ENCODE measurements at places on chromosomes 12 and 14.
A peak's percentile ranks its signal among the peaks of the same experiment; 100 is the strongest.

GRCh38 chr12:110349514-110350151 lies 53.9 kb downstream of the ANAPC7 start:
- no peaks in the 10 kb centered on the region for H3K27me3 ChIP-seq
- H3K4me1 ChIP-seq: peaks cover 44% of the 10 kb centered on the region
- H3K4me3 ChIP-seq: peak overlapping the region; percentile 14
- peaks cover 48% of the 10 kb centered on the region for H3K36me3 ChIP-seq

- no peak overlapping the region for H3K27ac ChIP-seq
- H3K36me3 ChIP-seq: no peaks in the 10 kb centered on the region
- no peak for DNase-seq
- no peaks in the 10 kb centered on the region for H3K27me3 ChIP-seq
These were observed 116.0 kb upstream of the BTG1 start for GRCh38 chr12:92261692-92262091.

- no peak for DNase-seq
- H3K4me3 ChIP-seq: no peak overlapping the region
- no peak overlapping the region for H3K27ac ChIP-seq
- H3K27me3 ChIP-seq: peaks cover 6% of the 10 kb centered on the region
- no peaks in the 10 kb centered on the region for H3K36me3 ChIP-seq
- no peaks in the 10 kb centered on the region for H3K4me1 ChIP-seq
These were observed 55.4 kb downstream of the DAO start for GRCh38 chr12:108935159-108935763.

DNA sequence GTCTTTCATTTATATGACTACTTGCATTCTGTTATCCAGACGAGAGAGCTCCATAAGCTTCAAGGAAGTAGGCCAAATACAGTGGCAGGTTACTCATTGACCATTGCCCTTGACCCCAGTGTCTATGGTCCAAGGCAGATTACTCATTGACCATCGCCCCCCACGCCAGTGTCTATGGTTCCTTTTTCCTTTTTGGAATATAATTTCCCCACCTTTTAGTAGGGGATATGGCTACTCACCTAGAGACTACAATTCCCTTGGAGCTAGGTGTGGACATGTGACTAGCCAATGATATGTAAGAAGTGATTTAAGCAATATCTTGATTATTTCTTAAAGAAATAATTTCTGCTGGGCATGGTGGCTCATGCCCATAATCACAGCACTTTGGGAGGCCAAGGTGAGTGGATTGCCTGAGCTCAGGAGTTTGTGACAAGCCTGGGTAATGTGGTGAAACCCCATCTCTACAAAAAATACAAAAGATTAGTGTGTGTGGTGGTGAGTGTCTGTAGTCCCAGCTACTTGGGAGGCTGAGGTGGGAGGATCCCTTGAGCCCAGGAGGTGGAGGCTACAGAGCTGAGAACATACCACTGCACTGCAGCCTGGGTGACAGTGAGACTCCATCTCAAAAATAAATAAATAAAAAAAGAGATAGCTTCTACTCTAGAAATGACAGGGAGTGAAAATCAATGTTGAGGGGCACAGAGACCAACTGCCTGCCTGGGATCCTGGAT lies 32.6 kb downstream of the SIX4 start:
- no peak overlapping the region for H3K27ac ChIP-seq
- H3K4me1 ChIP-seq: no peaks in the 10 kb centered on the region
- no peak for DNase-seq
- H3K36me3 ChIP-seq: no peaks in the 10 kb centered on the region
- H3K27me3 ChIP-seq: peaks cover 14% of the 10 kb centered on the region
- H3K4me3 ChIP-seq: no peak overlapping the region

GRCh38 chr12:95397571-95397970 lies 76.4 kb upstream of the METAP2 start:
- no peak overlapping the region for H3K4me3 ChIP-seq
- no peak overlapping the region for H3K27ac ChIP-seq
- peaks cover 2% of the 10 kb centered on the region for H3K36me3 ChIP-seq
- DNase-seq: no peak

DNA sequence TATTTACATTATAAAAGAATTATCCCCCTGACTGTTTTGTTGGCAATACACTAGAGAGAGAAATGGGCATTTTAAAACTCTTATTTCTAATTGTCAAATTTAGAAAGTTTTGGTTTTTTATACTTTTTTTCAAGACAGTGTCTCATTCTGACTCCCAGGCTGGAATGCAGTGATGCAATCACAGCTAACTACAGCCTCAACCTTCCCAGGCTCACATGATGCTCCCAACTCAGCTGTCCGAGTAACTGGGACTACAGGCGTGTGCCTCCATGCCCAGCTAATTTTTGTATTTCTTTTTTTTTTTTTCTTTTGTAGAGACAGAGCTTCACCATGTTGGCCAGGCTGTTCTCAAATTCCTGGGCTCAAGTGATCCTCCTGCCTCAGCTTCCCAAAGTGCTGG lies 8.3 kb upstream of the OR11H6 start:
- H3K4me1 ChIP-seq: no peaks in the 10 kb centered on the region
- no peak for DNase-seq
- no peak overlapping the region for H3K4me3 ChIP-seq
- no peaks in the 10 kb centered on the region for H3K27me3 ChIP-seq

GRCh38 chr12:113030875-113031525 lies 25.5 kb upstream of the DTX1 start:
- no peak overlapping the region for H3K27ac ChIP-seq
- H3K4me3 ChIP-seq: no peak overlapping the region
- H3K36me3 ChIP-seq: no peaks in the 10 kb centered on the region
- no peaks in the 10 kb centered on the region for H3K4me1 ChIP-seq
- DNase-seq: no peak

GRCh38 chr14:77612011-77612620 lies 4.3 kb downstream of the SPTLC2 start:
- no peak overlapping the region for H3K4me3 ChIP-seq
- H3K27me3 ChIP-seq: peaks cover 7% of the 10 kb centered on the region
- H3K4me1 ChIP-seq: peaks cover 68% of the 10 kb centered on the region

DNA sequence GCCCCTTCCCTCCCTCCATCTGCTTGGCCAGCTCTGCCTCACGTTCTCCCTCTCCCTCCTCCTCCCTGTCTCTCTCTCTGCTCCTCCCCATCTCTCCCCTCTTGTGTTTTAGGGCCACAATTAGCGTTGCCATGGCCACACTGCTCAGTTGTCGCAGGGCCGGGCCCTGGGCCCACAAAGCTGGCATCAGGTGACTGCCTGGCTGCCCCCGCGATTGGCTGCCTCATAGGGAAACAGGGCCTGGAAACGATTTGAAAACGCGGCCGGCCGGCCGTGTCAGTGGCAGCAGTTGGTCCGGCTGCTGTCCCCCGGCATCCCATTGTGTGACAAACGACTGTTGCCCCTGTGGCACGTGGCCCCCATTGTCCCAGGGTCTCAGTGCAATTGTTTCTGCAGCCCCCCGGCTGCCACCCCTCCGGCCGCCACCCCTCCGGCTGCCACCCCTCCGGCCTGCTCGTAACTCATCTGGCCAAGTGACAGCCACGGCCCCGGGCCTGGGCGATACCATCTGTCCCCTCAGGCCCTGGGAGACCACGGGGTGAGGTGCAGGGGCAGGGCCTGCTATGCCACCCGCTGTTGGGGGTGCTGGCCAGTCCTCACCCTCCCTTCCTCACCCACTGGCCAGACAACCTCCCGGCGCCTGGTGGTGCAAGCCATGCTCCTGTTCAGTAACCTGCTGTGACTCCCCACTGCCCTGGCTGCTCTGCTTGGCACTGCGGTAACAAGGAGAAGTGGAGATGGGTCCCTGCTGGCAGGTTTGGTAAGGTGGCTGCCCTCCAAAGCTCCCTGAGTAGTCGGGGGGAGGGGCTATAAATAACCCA lies 17.4 kb downstream of the FOXN4 start:
- H3K27ac ChIP-seq: no peak overlapping the region
- H3K36me3 ChIP-seq: no peaks in the 10 kb centered on the region
- no peak overlapping the region for H3K4me3 ChIP-seq
- H3K4me1 ChIP-seq: no peaks in the 10 kb centered on the region
- DNase-seq: no peak

- no peak for DNase-seq
- H3K4me1 ChIP-seq: peaks cover 14% of the 10 kb centered on the region
- peaks cover 8% of the 10 kb centered on the region for H3K27me3 ChIP-seq
- peaks cover 10% of the 10 kb centered on the region for H3K36me3 ChIP-seq
- no peak overlapping the region for H3K27ac ChIP-seq
These were observed 198.1 kb upstream of the PLXNC1 start for GRCh38 chr12:93950311-93950710.

GRCh38 chr12:84397846-84398245 lies 514.8 kb downstream of the SLC6A15 start:
- no peaks in the 10 kb centered on the region for H3K4me1 ChIP-seq
- H3K27ac ChIP-seq: no peak overlapping the region
- DNase-seq: no peak
- no peak overlapping the region for H3K4me3 ChIP-seq
- H3K27me3 ChIP-seq: no peaks in the 10 kb centered on the region

- H3K4me1 ChIP-seq: peaks cover 25% of the 10 kb centered on the region
- peaks cover 100% of the 10 kb centered on the region for H3K27me3 ChIP-seq
- no peaks in the 10 kb centered on the region for H3K36me3 ChIP-seq
These were observed 5.3 kb downstream of the ARHGEF25 start for GRCh38 chr12:57616383-57617101.

- H3K27ac ChIP-seq: no peak overlapping the region
- no peaks in the 10 kb centered on the region for H3K27me3 ChIP-seq
- peaks cover 14% of the 10 kb centered on the region for H3K4me1 ChIP-seq
- H3K36me3 ChIP-seq: peaks cover 30% of the 10 kb centered on the region
- no peak for DNase-seq
These were observed 39.4 kb downstream of the PARP11 start for GRCh38 chr12:3833670-3834310.

GRCh38 chr12:42762395-42762925 lies 172.9 kb upstream of the PRICKLE1 start:
- no peak for DNase-seq
- no peaks in the 10 kb centered on the region for H3K27me3 ChIP-seq
- H3K4me3 ChIP-seq: no peak overlapping the region
- no peaks in the 10 kb centered on the region for H3K36me3 ChIP-seq
- H3K27ac ChIP-seq: no peak overlapping the region

DNA sequence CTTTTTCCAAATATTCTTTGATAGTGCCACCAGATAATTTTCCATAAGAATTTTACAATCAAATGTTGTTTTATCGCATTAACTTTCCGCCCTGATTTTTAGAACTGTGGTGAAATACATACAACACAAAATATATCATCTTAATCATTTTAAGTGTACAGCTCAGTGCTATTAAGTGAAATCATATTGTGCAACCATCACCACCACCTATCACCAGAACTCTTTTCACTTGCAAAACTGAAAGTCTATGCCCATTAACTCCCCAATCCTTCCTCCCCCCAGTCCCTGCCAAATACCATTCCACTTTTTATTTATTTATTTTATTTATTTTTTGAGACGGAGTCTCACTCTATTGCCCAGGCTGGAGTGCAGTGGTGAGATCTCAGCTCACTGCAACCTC lies 36.6 kb downstream of the CDKL1 start:
- H3K36me3 ChIP-seq: peaks cover 44% of the 10 kb centered on the region
- H3K4me3 ChIP-seq: no peak overlapping the region
- peaks cover 30% of the 10 kb centered on the region for H3K4me1 ChIP-seq
- H3K27ac ChIP-seq: no peak overlapping the region
- H3K27me3 ChIP-seq: no peaks in the 10 kb centered on the region
- no peak for DNase-seq

DNA sequence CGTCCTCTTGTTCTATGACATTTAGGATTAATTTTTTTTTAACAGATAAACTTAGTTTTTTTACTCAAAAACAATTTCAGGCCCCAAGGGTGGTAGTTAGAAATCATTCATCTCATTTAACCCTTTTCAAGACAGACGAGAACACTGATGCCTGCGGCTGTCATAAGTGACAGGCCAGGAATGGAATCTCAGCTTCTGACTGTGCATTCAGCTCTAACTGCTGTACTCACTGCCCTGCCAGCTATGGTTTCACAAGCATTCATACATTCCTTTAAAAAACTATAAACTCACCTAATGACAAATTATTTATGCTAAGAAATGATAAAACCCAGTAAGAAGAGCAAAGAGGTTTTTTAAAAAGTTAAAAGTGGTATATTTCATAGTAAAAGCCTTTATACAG lies 8.8 kb downstream of the DENND5B start:
- no peaks in the 10 kb centered on the region for H3K4me1 ChIP-seq
- no peak overlapping the region for H3K4me3 ChIP-seq
- H3K27ac ChIP-seq: no peak overlapping the region
- H3K27me3 ChIP-seq: peaks cover 10% of the 10 kb centered on the region

GRCh38 chr14:55873169-55873568 lies 245.0 kb upstream of the PELI2 start:
- H3K27me3 ChIP-seq: peaks cover 12% of the 10 kb centered on the region
- H3K4me1 ChIP-seq: no peaks in the 10 kb centered on the region
- no peaks in the 10 kb centered on the region for H3K36me3 ChIP-seq
- no peak overlapping the region for H3K4me3 ChIP-seq

GRCh38 chr12:9118158-9118557 lies 2.4 kb upstream of the A2M start:
- H3K27me3 ChIP-seq: no peaks in the 10 kb centered on the region
- peaks cover 9% of the 10 kb centered on the region for H3K4me1 ChIP-seq
- no peak overlapping the region for H3K4me3 ChIP-seq

GRCh38 chr14:47715330-47715729 lies 39.9 kb upstream of the MDGA2 start:
- no peak for DNase-seq
- H3K27ac ChIP-seq: no peak overlapping the region
- H3K36me3 ChIP-seq: no peaks in the 10 kb centered on the region
- no peak overlapping the region for H3K4me3 ChIP-seq
- H3K27me3 ChIP-seq: no peaks in the 10 kb centered on the region

GRCh38 chr14:91883753-91884152 lies 16.4 kb upstream of the TC2N start:
- H3K27me3 ChIP-seq: no peaks in the 10 kb centered on the region
- H3K27ac ChIP-seq: no peak overlapping the region
- H3K4me3 ChIP-seq: no peak overlapping the region
- DNase-seq: no peak
- H3K36me3 ChIP-seq: peaks cover 1% of the 10 kb centered on the region
- peaks cover 28% of the 10 kb centered on the region for H3K4me1 ChIP-seq

- H3K4me3 ChIP-seq: no peak overlapping the region
- no peaks in the 10 kb centered on the region for H3K4me1 ChIP-seq
- no peak for DNase-seq
- H3K27ac ChIP-seq: no peak overlapping the region
- no peaks in the 10 kb centered on the region for H3K27me3 ChIP-seq
- no peaks in the 10 kb centered on the region for H3K36me3 ChIP-seq
These were observed 362.6 kb downstream of the TMTC2 start for GRCh38 chr12:83049306-83049705.
